ENCODE measurements at places on chromosomes 5 and 9.

GRCh38 chr9:2691212-2691611 is 26.1 kb upstream of the KCNV2 start:
- no peak for DNase-seq

DNA sequence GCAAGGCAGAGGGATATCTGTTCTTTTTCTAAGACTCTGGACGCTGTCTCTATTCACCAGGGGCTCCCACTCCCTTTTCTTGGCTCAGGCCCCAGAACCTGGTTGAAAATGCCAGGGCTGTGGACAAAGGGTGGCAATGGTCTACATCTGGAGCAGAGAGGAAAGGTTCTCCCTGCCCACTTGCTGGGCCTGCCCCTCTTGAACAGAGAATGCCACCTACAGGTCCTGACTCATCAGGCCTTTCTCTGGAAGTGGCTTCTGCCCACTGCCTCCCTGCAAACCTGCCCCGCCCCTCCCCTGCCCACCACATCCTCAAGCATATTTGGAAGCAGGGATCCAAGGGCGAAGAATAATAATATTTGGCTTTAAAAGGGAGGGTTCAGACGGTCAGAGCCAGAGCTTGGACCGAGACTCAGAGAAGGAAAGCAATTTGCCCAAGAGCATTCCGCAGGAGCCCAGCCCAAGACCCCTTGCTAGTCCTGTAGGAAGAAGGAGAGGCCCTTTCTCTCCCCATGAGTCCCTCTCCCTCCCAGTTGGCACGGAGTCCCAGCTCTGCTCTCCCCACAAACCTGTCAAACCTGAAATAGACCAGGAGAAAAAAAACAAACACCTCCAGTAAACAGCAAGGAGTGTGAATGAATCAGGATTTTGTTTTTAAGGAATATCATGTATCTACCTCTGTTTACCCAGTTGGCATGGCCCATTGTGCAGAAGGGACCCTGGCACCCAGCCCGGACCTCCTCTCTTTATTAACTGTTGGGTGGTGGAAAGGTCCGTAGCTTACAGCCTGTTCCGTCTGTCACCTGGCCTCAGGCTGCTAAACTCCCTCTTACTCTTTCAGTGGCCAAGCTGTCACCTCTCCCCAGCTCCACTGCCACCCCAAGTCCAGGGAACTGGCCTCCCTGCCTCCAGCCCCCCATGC is 37.7 kb upstream of the STXBP1 start:
- DNase-seq: peak; percentile 9

- DNase-seq: no peak
Observed at GRCh38 chr5:107401470-107402122, 269.1 kb downstream of the EFNA5 start.

DNA sequence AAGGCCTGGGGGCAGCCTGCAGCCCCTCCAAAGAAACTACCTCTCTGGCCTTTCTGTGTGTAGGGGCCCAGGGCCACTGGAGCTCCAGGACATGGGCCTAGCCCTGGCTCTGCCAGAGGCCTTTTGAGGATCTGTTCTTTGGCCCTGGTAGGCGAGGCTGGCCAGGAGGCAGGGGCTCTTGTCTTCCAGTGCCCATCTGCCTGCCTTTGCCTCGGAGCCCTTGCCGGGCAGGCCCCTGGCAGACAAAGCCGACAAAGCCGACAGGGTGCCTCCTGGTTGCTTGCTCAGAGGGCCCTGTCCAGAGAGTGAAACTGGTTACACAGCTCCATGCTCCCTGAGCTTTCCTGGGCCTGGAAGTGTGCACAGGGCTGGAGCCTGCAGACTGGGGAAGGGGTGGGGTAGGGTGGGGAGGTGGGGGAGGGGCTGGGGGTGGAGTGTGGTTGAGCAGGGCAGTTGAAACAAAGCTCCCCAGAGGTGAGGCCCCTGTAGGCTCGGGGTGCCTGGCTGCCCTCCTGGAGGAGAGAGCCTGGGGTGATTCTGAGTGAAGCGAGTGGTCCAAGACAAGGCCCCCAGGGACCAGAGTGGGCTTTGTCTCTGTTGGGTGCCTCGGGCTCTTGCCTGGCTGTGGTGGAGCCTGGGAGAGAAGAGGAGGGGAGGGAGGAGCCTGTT is 29.3 kb downstream of the PTPA start:
- no peak for DNase-seq
